ENCODE measurements at places on chromosomes 5 and 9. TPM values are rescaled to one million over a fixed set of nuclear protein-coding genes. Genes with fewer than 3 reads are reported as not detected.

IL5 gene
- not detected for total RNA-seq

DNA sequence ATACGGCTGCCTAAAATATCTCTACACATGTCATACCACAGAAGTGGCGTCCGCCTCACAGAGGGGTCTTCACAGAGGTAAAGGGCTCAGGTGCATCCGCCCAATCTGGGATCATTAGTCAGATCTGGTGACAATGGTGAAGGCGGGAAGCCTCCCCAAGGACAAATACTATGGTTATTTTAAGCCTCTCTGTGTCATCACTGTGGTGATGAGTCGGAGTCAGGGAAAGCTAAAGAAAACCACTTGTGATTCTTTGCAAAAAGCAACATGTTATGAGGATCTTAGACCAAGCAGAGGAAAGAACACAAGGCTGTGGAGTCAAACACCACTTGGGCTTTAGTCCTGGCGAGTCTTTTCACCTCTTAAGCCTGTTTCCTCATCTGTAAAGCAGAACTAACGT is 190.4 kb downstream of the DRD1 start:
- DNase-seq = no peak

- DNase-seq = no peak
These were observed 5.3 kb downstream of the ATOSB start for GRCh38 chr9:35110327-35110761.

POLR1E gene
- 4.0 TPM for total RNA-seq

TOMM5 gene
- 14.3 TPM for total RNA-seq

ACOT12 gene
- not detected for total RNA-seq

C5orf24 gene
- total RNA-seq = 22.8 TPM

SPATA24 gene
- total RNA-seq = 3.0 TPM

DNA sequence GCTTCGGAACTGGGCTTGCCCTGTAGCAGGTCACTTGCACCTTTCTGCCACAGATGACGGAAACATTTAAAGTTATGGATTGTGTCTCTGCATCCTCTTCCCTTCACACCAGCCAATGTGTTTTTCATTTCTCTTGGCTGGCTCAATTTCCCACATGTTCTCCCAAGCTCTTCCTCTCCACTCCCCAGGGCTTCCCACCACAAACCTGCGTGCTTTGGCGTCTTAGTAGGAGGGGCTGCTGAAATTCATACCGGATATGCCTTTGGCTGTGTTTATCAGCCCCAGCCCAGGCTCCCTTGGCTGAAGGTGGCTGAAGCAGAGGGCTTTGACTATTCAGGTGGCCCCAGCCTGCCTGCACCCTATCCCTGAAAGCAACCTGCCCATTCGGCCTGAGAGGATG is 32.1 kb downstream of the ADRB2 start:
- no peak for DNase-seq

CDX1 gene
- total RNA-seq = 249 TPM

GRCh38 chr5:143215690-143216089 is 187.8 kb downstream of the NR3C1 start:
- DNase-seq = no peak

SPATA9 gene
- total RNA-seq = 0.82 TPM

GRCh38 chr5:132384506-132385050 is 15.1 kb downstream of the SLC22A5 start:
- no peak for DNase-seq

ZNF366 gene
- total RNA-seq = 1.4 TPM

DNA sequence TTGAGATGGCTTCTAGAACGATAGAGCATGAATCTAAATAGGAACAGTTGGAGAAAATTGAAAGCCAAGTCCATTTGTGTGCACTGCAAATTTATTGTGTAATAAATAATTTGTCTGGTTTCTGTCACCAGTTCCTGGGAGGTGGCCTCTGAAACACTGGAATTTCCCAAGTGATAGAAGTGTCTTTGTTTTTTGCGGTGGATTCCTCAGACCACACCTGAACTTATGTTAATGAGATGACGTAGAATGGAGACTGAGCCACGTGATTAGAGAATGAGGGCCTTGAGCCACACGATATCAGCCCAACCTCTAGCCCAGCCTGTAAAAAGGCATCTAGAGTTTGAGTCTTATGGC is 105.1 kb downstream of the MSX2 start:
- no peak for DNase-seq

ANGPTL2 gene
- 11.0 TPM for total RNA-seq

GRCh38 chr9:93112864-93113389 is 16.9 kb downstream of the CARD19 start:
- no peak for DNase-seq

TIGD6 gene
- 2.5 TPM for total RNA-seq

DNA sequence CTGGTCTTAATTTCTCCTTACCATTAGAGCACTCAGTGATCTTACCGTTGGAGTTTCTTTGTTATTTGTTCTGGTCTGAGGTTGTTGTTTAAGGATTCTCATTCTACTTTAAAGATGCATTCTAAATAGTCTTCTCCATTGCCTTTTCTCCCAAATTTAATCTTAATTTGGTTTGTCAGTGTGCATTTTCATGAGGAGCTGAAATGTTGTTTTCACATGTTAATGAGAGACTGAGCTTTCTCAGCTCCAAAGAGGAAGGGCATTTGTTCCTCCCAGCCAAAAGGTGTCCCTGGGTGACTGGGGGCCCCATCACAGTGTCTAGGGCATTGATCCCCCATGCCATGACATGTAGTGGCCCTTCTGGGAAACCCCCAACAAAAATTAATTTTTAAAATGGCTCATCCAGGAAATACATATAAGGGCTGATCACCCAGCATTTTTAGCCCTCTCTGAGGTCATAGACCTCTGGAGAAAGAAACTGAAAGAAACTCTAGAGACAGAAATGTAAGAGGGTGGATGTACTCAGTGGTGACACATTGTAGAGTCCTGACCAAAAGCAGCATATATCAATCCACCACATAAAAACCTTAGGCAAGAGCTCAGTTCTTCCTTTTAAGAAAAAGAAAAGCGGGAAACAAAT is 240.4 kb upstream of the RAI14 start:
- DNase-seq = no peak

DNA sequence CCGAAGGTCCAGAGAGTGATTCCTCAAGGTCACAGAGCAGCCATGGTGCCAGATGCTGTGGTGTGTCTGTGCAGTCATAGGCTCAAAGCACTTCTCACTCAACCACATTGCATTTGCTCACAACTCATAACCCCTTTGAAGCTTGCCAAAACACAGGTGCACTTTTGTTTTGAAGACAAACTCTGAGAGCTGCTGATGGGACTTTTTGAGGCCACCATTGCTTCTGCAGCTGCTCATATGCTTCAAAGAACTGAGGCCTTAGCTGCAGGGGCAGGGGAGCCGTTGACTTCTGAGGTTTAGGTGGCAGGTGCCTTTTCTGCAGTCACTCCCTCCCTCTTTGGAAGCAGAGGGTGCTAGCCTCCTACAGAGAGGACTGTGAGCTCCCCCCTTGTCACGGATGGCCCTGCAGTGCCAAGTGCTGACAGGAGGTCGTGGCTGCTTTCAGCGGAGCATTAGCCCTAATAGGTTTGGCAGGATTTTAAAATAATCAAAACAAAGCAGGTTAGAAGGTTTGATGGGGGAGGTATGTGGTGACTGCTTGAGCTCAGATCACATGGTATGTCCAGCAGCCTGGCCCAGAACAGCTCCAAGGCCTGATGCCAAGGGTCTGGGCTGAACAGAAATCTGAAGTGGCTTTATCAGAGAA is 232.1 kb downstream of the MAN2A1 start:
- no peak for DNase-seq

- DNase-seq = no peak
These were observed at the start of gene SHC3 for GRCh38 chr9:89177944-89178829. TSS of gene SHC3 (minus strand) at chr9:89178818. CDS start at chr9:89178460, 358 bp downstream.

DNA sequence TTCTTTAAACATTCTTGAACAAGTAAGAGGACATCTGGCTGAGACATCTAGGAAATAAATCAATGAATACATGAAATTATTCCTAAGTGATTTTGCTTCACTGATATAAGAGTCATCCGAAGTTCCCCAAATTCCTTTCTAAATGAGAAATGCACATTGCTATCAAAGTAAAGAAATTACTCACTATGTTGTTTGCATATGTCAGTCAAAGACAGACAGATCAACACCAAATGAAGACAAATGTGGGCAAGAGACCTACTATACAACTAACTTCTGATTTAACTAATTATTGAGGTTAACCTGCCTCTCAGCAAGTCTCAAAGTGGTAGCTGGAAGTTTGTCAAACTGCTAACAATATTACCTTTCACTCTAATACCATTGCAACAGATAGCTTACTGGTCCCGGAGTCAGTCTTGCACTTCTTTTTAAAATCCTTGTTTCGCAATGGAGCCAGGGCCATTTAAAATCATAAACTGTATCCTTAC is 13.2 kb downstream of the TUT7 start:
- no peak for DNase-seq

DNA sequence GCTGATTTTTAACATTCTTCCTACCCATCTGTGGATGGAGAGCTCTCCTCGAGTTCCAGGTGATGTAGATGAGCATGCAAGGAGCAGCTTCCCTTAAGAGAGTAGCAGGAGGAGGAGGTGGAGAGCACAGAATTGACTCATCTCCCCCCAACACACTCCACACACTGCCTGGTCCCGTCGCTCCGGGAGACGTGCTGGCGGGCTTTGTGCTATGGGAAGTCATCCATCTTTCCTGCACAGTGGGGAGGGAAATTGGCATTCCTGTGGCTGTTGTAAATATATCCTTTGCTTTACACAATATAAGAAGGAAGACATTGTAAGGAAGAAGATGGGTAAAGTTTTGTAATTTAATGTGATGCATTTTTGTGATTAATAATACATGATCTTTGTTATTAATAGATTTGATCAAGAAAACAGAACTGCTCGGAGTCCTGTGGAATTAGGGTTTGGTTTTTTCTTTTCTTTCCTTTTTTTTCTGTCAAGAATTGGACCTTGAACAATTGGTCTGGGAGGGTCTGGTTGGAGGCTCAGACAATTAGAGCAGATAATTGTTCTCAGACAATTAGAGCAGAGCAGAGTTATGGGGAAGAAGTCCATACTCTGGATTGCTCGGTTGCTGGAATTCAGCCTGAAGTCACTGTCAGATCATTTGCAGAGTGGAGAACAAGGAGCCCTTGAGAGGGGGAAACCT is 297.8 kb downstream of the GADD45G start:
- no peak for DNase-seq

GRCh38 chr9:114003758-114004157 is 74.3 kb downstream of the AMBP start:
- DNase-seq = no peak

DNA sequence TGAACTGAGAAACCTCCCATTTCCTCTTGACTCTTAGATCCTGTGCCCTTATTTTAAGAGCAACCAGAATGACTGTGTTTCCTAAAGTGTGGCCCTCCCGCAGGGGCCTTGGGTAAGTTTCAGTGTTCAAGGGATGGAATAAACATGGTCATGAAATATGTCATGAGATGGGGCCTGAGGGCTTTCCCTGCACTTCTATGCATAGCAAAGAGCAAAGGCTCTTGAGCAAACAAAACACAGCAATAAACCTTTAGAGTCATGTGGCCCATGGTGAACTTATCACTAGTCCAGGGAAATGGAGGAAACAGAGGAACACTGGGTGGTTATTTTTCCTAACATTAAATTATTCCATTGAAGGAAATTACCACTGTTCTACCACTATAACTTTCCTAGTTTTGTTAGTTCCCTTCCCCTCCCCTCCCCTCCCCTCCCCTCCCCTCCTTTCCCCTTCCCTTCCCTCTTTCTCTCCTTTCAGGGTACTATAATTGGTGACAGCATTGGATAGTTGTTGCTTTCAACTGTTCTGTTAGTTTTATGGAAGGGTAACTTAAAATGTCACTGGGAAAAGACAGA is 72.4 kb downstream of the CTSL start:
- no peak for DNase-seq

DNA sequence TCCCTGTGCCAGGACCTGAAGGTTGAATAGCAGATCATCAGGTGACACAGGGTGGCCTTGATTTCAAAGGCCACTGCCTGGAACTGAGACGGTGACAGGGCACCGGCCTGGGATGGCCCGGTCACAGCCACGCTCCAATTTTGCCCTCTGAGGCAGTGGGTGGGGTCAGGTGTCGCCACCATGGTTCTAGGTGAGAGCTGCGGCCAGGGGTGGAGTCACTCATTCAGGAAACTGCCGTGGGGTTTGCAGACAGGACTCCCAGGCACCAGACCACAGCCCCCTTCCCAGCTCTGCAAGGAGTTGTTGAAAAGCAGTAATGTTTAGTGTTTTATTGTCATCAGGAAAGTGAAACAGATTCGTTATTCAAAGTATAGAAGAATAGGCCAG is 17.3 kb upstream of the RNU6ATAC start:
- no peak for DNase-seq

CFAP77 gene
- total RNA-seq = not detected

NPR3 gene
- 3.2 TPM for total RNA-seq

DNA sequence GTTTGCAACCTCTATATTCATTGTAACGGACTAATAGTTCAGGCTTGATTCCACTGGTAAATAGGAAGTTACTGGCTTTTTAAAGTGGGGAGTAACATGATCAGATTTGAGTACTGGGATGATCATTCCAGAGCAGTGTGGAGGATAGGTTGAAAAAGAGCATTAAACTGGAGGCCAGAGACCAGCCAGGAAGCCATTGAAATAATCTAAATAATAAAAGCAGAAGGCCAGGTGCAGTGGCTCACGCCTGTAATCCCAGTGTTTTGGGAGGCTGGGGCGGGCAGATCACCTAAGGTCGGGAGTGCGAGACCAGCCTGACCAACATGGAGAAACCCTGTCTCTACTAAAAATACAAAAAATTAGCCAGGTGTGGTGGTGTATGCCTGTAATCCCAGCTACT is 56.0 kb upstream of the MSX2 start:
- no peak for DNase-seq

TEX48 gene
- not detected for total RNA-seq

DNA sequence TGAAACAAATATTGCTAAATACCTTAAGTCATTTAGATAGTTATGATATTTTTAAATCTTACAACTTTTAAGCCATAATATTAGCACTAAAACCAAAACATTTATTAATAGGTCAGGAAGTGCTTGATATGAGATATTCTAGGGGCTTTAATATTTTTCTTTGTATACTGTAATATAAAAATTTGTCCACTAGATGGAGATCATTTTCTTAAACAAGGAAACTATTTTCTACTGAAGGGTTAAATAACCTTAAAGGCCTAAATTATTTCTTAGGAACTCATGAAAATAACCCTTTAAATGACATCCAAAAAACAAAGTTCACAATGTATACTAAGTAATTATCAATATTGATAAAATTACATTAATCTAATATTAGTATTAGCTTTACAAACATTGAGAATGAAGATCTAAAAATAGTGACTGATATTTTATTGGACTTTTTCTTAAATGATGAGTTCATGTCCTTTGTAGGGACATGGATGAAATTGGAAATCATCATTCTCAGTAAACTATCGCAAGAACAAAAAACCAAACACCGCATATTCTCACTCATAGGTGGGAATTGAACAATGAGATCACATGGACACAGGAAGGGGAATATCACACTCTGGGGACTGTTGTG is 635.7 kb downstream of the RAB3C start:
- DNase-seq = no peak

RELL2 gene
- 6.1 TPM for total RNA-seq

UNC5A gene
- not detected for total RNA-seq

- no peak for DNase-seq
These were observed 194.1 kb downstream of the DCP2 start for GRCh38 chr5:113170707-113171106.

LCN9 gene
- total RNA-seq = not detected
